ENCODE measurements at places on chromosomes 3 and 15.
A peak's percentile ranks its signal among the peaks of the same experiment; 100 is the strongest.

GRCh38 chr15:36961956-36962355 lies 138.4 kb downstream of the MEIS2 start:
- DNase-seq: no peak

DNA sequence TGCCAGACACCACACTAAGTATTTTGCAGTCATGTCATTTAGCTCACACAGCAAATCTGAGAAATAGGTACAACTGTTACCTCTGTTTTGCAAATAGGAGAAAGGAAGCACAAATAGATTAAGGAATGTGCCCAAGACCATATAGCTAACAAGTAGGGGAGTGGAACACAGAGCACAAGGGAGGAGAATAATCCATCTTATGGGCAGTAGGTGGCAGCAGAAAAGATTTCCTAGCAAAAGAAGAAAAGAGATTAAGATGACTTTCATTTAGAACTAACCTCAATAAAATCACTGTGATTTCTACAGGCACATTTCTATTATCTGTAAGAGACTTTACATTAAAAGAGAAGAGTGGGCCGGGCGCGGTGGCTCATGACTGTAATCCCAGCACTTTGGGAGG lies 49.1 kb downstream of the NR1I2 start:
- no peak for DNase-seq

GRCh38 chr15:66716656-66717020 lies 14.6 kb downstream of the SMAD6 start:
- DNase-seq: no peak

- no peak for DNase-seq
Observed at GRCh38 chr3:37803726-37804469, 57.8 kb upstream of the CTDSPL start.

GRCh38 chr3:179322286-179323196 lies at the start of gene ZNF639:
Gene ZNF639, plus strand, starts transcription at chr3:179323031. Its CDS starts 5,263 bp downstream, at chr3:179328294.
- DNase-seq: peak; percentile 63

GRCh38 chr3:147945968-147946519 lies 536.9 kb downstream of the ZIC1 start:
- DNase-seq: no peak

DNA sequence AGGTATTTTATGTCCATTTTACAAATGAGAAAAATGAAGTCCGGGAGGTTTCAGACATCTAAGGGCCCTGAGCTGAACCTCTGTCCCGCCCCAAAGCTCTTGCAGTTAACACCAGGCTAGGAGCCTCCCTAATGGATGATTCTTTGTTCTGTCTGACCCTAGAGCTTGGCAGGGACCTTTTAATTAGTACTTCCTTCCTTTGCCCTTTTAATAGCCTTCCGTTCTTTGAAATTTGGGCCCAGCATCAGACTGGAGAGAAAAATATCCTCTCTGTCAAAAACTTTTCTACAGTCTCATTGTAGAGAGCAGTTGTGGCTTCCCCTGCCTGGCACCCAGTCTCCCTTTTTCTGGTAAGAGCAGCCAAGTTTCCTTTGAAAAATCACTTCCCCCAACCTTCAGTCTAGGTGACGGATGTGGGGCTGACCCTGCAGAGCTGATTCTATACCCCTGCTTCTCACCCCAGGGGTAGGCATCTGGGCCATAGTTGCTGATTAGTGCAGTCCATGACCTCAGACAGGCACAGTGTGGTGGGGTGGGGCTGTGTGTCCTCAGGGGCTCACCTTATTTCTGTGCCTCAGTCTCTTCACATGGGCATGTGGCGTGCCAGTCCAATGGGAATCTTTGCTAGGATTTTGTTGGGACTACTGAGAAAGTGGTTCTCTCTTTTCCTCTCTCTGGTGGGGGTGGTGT lies 220.4 kb downstream of the ADAMTS9 start:
- DNase-seq: no peak

DNA sequence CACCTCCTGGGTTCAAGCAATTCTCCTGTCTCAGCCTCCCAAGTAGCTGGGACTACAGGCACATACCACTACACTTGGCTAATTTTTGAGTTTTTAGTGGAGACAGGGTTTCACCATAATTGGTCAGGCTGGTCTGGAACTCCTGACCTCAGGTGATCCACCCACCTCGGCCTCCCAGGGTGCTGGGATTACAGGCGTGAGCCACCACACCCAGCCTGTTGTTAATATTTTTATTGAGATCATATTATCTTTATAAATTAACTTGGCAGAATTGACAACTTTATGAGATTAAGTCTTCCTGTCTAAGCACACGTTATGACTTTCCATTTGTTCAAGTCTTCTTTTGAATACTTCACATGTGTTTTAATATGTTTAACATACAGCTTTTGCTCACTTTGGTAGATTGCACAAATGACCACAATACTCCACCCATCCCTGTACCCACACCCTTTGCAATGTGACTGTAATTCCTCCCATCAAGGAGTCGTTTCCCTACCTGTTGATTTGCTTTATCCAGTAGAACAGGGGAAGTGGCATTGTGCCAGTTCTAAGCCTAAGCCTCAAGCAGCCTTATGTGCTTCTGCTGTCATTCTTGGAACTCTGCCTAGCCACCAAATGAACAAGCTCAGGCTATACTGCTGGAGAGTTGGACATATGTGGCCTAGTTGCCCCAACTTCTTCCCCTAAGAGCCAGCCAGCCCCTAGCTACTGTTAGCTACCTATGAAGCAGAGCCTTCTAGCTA lies 8.2 kb downstream of the XYLB start:
- no peak for DNase-seq

DNA sequence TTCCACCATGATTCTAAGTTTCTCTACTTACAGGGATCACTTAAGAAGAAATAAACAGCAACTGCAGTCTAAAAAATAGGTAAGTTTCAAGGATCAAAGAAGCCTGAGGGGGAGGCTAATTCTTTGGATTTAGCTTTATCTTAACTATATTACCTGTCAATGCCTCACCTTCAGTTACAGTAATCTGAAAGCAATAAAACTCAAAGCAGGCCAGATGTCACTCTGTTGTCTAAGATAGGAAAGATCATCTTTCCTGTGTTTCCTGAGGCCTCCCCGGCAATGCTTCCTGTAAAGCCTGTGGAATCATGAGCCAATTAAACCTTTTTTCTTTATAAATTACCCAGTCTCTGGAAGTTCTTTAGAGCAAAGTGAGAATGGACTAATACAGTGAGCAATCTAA lies 60.2 kb downstream of the NPTN start:
- no peak for DNase-seq

- no peak for DNase-seq
Observed at GRCh38 chr3:62003835-62004234, 369.5 kb downstream of the FEZF2 start.
